ENCODE measurements at places on chromosomes 1 and 21. TPM values are rescaled to one million over a fixed set of nuclear protein-coding genes. Genes with fewer than 3 reads are reported as not detected.

DNA sequence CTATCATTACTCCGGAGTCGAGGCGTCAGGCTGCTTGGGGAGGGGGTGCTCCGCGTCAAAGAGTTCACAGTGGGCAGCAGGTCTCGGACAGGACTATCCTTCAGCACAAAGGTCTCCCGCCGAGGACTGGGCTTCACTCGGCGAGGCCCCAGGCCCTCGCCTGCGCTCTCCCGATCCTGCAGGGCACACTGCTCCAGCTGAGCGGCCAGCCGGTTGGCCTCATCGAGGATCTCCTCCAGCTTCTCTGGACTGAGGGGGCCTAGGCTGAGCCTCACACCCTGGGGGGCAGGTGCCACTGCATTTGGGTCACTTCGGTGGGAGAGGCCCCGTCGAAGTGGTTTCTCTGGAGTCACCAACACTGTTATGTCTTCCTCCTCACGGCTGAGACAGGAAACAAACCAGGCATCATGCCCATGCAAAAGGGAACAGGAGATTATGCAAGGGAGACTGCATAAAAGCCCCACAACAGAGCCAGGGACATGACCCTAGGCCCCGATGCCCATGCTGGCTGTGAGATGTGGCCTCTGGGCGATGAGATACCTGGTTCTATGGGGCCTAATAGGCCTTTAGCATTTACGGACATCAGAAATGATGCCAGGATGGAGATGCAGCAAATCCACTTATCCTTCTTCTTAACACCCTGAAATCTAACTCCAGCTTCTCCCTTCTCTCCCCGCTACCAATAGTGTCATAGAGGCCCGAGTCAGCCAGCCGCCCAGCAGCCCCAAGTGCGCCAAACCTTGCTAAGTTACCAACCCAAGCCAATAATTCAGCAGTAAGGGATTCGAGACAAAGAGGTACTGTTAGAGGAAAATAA lies 1.1 kb downstream of the PSRC1 start:
- peaks cover 37% of the 10 kb centered on the region for H3K36me3 ChIP-seq
- peak; percentile 33 for DNase-seq
- H3K4me3 ChIP-seq = peak overlapping the region; percentile 68
- H3K27me3 ChIP-seq = no peaks in the 10 kb centered on the region
- peaks cover 41% of the 10 kb centered on the region for H3K4me1 ChIP-seq
- peak overlapping the region; percentile 97 for H3K27ac ChIP-seq

GRCh38 chr21:45103971-45104520 lies 29.7 kb downstream of the ADARB1 start:
- H3K27me3 ChIP-seq = no peaks in the 10 kb centered on the region
- H3K4me3 ChIP-seq = no peak overlapping the region
- H3K36me3 ChIP-seq = no peaks in the 10 kb centered on the region

- DNase-seq = no peak
- H3K4me3 ChIP-seq = no peak overlapping the region
- no peaks in the 10 kb centered on the region for H3K4me1 ChIP-seq
- H3K27me3 ChIP-seq = peaks cover 22% of the 10 kb centered on the region
Measured at GRCh38 chr21:34690041-34690792, 21.4 kb downstream of the CLIC6 start.

GRCh38 chr21:36079671-36080070 lies 9.8 kb downstream of the CBR1 start:
- peak; percentile 52 for DNase-seq
- H3K36me3 ChIP-seq = no peaks in the 10 kb centered on the region
- no peaks in the 10 kb centered on the region for H3K27me3 ChIP-seq
- peak overlapping the region; percentile 70 for H3K27ac ChIP-seq
- H3K4me3 ChIP-seq = no peak overlapping the region

GRCh38 chr1:36941316-36941978 lies 92.9 kb downstream of the GRIK3 start:
- no peak overlapping the region for H3K4me3 ChIP-seq
- DNase-seq = no peak
- no peak overlapping the region for H3K27ac ChIP-seq
- no peaks in the 10 kb centered on the region for H3K4me1 ChIP-seq

GRCh38 chr1:183101841-183102276 lies 78.6 kb downstream of the LAMC1 start:
- no peak overlapping the region for H3K4me3 ChIP-seq
- H3K4me1 ChIP-seq = no peaks in the 10 kb centered on the region
- H3K27ac ChIP-seq = no peak overlapping the region
- peaks cover 21% of the 10 kb centered on the region for H3K27me3 ChIP-seq
- no peak for DNase-seq
- H3K36me3 ChIP-seq = no peaks in the 10 kb centered on the region

DNA sequence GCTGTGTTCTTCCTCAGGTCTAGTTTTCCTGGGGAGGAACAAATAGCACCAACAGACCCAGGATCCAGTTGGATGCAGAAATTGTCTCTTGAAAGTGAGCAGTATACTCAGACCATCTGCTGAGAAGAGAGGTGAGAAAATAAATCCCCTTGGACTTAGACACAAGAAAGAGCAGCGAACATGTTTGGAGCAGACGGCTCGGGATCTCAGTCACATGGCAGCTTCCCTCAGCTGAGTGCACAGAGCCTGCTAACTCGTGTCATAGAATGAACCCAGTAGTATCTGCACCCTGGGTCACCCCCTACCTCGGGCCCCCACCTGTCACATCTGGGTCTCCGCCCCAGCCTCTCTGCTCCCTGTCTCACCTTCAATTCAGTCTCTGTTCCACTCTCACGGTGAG lies 115.6 kb downstream of the CCDC185 start:
- H3K27me3 ChIP-seq = peaks cover 20% of the 10 kb centered on the region
- H3K4me3 ChIP-seq = no peak overlapping the region
- no peak for DNase-seq
- H3K27ac ChIP-seq = no peak overlapping the region
- H3K36me3 ChIP-seq = no peaks in the 10 kb centered on the region

- H3K4me1 ChIP-seq = no peaks in the 10 kb centered on the region
Measured at GRCh38 chr1:115252585-115252984, 85.5 kb downstream of the NGF start.

GRCh38 chr1:173433751-173434326 lies 43.3 kb upstream of the PRDX6 start:
- no peak overlapping the region for H3K27ac ChIP-seq
- no peak for DNase-seq
- no peak overlapping the region for H3K4me3 ChIP-seq
- no peaks in the 10 kb centered on the region for H3K27me3 ChIP-seq

DNA sequence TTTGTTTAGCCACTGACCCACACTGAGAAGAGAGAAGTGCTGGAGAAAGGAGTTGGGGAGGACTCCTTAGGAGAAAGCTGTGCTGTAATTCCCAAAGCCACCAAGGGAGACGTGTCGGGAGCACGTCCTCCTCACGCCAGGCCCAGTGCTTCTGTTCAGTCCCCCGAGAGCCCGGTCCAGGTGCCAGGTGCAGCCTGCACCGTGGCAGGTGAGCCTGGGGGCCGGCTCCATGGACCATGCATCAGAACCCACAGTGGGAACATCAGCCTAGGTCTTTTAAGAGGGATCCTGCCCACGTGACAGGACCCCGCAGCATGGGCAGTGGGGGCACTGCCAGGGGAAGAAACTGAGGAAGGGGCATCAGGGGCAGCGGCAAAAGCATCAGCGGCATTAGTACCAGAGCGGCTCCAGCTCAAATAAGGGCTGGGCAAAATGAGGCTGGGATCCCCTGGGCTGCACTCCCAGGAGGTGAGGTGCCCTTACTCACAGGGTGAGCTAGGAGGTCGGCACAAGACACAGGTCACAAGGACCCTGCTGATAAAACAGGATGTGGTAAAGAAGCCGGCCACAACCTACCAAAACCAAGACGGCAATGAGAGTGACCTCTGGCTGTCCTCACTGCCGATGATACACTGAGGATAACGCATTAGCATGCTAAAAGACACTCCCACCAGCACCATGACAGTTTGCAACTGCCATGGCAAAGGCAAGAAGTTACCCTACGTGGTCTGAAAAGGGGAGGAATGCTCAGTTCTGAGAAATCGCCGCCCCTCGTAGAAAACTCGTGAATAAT lies 24.6 kb upstream of the PRDM15 start:
- no peak overlapping the region for H3K4me3 ChIP-seq
- H3K27ac ChIP-seq = peak overlapping the region; percentile 9

- H3K4me1 ChIP-seq = no peaks in the 10 kb centered on the region
- no peak overlapping the region for H3K27ac ChIP-seq
- no peaks in the 10 kb centered on the region for H3K27me3 ChIP-seq
- no peaks in the 10 kb centered on the region for H3K36me3 ChIP-seq
- no peak for DNase-seq
Measured at GRCh38 chr1:90357995-90358394, 359.1 kb downstream of the BARHL2 start.

NTMT2 gene
- total RNA-seq = not detected

TNFRSF18 gene
- 0.27 TPM for total RNA-seq

TAGLN2 gene
- total RNA-seq = 506 TPM

CTSS gene
- total RNA-seq = 10.3 TPM

C21orf91 gene
- total RNA-seq = 14.0 TPM
